KG1 (cell line): ENCODE measurements at places on chromosomes 1 and 21.

GRCh38 chr1:211726467-211726995 is 51.1 kb upstream of the NEK2 start:
- no peak for DNase-seq

GRCh38 chr1:101257500-101258325 is 20.9 kb downstream of the S1PR1 start:
- DNase-seq, result peak; percentile 57

DNA sequence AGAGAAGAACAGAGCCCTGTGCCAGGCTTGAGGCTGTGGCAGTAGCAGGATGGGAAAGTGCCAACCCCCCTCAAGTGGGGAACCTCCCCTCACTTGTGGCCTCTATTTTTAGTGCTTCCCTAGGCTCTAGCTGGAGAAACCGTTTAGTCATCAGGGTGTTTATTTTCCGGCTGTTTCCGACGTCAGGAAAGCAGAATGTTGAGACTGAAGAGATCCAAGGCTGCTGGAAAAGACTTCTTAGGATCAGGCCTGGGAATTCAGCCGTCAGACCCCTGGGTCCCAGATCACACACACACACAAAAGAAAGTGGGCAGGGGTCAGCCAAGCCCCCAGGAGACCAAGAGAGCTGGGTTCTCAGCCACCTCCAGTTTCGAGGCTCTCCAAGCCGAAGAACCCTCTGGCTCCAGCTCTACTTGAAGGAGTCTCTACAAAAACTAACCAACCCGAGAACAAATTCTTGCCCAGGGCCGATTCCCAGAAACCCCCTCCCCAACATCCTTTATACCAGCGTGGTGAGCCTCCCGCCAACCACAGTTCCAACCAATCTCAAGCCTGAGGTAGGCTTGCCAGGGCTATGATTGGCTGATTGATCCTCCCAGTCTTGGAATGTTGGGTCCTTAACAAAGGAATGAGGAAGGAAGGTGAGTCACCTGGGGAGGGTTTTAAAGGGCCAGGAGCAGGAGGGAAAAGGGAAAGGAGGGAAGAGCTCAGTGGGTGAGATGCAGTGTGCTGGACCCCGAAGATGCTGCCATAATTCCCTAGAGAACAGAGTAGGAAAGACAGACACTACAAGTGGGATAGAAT is 2.5 kb upstream of the MEF2D start:
- DNase-seq, result peak; percentile 66

DNA sequence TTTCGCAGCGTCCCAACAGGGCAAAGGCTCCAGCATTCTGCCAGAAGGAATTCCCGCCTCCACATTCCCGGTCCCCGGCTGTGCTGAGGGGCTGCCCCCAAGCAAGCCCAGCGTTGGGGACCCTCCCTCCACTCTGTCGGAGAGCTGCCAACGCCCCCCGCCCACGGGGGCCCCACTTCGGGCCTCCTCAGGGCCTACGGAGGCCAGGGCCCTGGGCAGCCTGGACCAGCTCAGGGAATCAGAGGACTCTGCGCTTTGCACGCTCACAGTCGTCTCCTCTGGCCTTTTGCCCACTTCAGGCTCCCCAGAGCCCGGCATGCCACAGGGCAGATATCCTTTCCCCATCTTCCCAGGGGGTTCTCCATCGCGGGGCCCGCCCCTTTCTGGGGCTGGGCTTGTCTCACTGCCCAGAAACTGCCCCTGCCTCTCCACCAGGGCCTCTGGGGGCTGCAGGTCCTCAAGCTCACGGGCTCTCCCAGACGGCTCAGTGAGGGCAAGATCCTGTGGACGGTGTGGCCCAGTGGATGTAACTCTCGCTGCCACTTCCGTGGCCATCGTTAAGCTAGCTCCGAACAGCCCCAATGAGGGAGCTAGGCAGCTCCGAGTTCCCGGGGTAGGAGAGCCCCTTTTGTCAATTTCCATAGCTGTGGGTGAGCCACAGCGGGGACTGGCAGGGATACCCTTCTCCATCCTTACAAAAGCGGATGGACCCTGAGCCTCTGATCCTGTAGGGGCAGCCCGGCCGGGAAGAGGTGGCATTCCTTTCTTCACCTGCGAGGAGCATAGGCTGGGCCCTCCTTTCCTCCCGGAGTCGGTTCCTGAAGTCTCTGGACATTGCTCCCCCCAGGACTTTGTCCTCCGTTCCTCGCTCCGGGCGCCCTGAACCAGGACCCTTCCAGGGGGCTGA is 2.8 kb downstream of the ITPKB start:
- no peak for DNase-seq
